Stimulated activated naive CD4-positive, alpha-beta T cell treated with Interleukin-2 at 50 U/mL for 16 hours (primary cell): ENCODE measurements at places on chromosomes 3 and 15.

DNA sequence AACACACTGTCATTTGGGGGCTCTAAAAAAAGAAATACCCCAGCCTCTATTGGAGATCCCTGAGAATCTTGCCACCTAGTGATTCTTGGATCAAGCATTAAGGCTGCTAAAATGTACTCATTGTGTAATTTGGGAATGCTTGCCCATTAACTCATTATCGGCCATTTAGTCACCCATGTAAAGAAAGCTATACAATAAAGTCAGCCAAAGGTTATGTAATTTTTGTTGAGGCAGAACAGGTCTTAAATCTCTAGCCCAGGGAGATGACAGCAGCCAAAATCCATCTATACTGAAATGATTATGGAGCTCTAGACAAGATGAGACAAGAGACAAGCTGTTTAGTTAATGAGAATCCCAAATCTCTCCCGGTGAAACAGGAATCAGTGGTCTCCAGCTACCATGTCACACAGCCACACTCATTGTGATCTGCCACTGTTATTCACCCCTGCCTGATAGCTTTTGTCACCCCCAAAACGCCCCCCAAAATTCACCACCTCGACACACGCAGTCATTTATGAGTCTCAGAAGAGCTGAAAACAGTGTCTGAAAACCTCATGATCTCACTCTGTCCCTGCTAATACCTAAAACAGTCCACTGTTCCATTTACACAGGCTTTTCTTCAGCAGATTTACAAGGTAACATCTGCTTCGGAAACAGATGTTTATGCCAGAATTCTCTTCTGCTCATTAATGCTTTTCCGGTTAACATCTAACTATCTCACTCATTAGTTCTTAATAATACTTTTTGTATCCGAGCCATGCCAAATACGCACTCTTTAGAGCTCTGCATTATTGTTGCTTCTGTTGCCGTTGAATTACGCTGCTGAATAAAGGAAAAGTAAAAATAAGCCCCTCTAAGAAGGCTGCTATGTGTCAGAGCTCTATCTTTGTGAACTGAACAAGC is 138.5 kb downstream of the RORA start:
- DNase-seq, result no peak

GRCh38 chr15:24675332-24676144 is at the start of gene NPAP1:
Gene NPAP1, plus strand, starts transcription at chr15:24675775. Its CDS starts 93 bp downstream, at chr15:24675868.
- DNase-seq, result no peak

GRCh38 chr3:178672275-178672674 is 136.0 kb downstream of the KCNMB2 start:
- no peak for DNase-seq

DNA sequence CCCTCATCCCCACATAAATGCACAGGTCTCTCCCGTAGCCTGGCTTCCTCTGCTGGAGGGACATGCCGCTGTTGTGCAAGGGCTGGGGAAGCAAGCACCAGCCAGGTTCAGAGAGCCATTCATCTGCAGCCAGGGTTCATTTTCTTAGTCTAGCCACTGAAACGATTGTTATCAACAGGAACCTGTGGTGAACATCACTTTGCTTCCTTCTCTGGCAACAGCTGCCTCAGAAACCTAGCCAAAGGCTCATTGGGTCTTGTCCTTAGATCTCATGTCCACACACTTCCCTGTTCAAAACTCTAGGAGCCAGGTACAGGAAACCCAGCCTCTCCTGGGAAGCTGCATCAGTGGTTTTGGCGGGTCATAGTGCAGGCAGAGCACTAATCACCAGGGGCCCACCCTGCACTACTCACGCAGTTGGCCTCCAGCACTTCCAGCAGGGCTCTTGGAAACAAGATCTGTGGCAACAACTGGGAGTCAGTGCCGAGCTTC is 47.0 kb downstream of the OXNAD1 start:
- peak; percentile 28 for DNase-seq

GRCh38 chr3:100954990-100955389 is 38.2 kb downstream of the ABI3BP start:
- no peak for DNase-seq

- no peak for DNase-seq
Measured at GRCh38 chr3:123028233-123028828, 768 bp upstream of the SEMA5B start.

DNA sequence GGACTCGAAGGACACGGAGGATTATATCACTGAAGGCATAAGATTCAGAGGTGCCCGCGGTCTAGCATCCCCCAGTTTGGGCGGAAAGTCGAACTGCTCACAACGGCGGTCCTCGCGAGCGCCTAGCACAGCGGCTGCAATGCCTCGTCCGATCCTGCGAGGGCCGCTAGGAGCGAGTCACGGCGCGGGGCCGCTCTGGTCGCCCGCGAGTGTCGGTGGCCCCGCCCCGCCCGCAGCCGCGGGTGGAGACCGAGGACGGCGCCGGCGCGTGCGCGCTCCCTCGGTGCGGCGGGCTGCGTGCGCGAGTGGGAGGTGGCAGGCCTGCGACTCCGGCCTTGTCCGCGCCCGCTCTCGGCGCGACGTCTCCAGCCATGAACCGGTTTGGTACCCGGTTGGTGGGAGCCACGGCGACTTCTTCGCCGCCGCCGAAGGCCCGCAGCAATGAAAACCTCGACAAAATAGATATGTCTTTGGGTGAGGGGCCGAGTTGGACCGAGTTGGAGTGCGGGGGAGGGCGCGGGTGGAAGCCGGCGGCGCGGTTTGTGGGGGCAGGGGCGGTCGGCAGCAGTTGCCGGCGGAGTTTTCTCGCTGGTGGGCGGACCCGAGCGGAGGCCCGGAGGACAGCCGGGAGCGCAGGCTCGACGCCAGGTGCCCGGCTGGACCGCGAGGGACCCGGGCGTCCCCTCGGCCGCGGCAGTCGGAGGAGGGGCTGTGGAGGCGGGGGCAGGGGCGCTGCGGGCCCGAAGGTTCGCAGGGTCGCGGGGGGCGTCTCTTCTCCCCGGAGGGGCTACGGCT is at the start of gene FYTTD1:
TSS of gene FYTTD1 (plus strand) at position 283 of the 795 bp plus-strand sequence. CDS start at position 372, 89 bp downstream.
- peak; percentile 83 for DNase-seq

- DNase-seq, result no peak
Measured at GRCh38 chr3:98612587-98612986, 19.2 kb upstream of the CPOX start.

GRCh38 chr3:108223928-108224327 is 1.7 kb upstream of the IFT57 start:
- no peak for DNase-seq

GRCh38 chr3:54862526-54862925 is 65.3 kb downstream of the LRTM1 start:
- no peak for DNase-seq

- no peak for DNase-seq
Measured at GRCh38 chr3:46129588-46130272, 78.4 kb downstream of the CCR1 start.

DNA sequence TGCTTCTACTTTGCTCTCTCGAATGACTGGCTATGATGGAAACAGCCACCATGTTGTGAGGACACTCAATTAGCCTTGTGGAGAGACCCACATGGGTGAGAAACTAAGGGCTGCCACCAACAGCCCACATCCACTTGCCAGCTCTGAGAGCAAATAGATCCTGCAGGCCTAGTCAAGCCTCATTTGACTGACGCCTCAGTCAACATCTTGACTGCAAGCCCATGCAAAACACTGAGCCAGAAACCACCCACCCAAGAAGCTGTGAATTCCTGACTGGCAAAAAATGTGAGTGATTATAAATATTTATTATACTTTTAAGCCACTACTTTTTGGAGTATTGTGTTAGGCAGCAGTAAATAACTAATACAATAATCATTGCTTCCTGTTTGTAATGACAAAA is 58.4 kb downstream of the NOX5 start:
- DNase-seq, result no peak

- peak; percentile 60 for DNase-seq
Measured at GRCh38 chr3:138935863-138936740, 10.8 kb downstream of the FOXL2 start.

DNA sequence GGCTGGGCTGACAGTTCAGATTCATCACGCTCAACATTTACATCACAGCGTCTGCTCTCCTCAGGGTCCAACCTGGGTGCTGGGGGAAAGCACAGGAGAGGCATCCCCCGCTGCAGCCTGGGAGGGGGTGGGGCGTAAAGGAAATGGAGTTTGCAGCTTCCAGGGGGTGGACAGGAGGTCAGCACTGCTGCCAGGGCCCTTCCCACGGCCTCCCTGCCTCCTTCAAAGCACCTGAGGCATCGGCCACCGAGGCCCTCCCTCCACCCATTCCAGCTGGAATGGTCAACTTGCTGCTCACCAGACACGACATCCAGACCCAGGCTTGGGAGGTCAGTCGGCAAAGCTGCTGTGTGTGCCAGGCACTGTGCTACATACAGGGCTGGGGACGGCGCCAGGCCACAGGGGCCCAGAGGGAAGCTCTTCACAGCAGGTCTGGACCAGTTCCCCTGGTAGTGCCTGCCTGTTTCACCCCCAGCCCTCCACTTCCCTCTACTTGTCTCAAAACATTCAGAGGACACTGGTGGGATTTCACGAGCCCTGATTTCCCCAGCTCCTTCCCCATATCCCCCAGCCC is 120.7 kb downstream of the ANP32A start:
- DNase-seq, result no peak

DNA sequence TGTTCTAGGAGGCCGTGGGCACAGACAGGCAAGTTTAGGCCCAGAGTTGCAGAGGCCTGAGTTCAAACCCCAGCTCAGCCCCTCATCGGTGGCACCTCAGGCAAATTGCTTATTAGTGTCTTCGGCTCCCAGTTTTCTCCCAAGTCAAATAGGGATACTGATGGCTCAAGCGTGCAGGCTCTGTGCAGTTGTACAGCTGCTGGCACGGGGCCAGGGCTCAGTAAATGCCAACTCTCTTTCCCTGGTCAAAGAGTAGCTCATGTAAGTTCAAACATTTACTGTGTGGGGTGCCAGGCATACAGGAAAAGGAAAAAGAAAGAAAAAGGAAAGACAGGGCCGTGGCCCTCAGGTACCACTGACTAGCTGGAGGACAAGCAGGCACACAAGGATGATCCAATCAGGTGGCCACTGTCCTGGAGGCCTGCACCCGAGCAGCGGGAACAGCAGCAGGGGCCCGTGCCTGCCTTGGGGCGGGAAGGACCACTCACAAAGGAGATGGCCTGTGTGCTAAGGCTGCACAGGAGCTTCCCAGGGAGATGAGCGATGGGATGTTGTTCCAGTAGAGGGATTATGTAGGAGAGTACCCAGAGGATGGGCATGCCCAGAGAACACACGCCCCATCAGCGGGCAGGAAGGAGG is 70.8 kb downstream of the TBC1D2B start:
- no peak for DNase-seq
